CD4-positive, alpha-beta T cell (primary cell): ENCODE measurements at places on chromosomes 3 and 15. TPM values are rescaled to one million over a fixed set of nuclear protein-coding genes. Genes with fewer than 3 reads are reported as not detected.

The PLA1A gene
- total RNA-seq, result not detected

The SLC7A14 gene
- not detected for total RNA-seq

The SERPINI2 gene
- total RNA-seq, result not detected

The SLC30A4 gene
- total RNA-seq, result 2.1 TPM

The CALML4 gene
- 1.5 TPM for total RNA-seq

The AGBL1 gene
- not detected for total RNA-seq

The DUOX1 gene
- 0.17 TPM for total RNA-seq
